H1 (cell line): ENCODE measurements at places on chromosomes 11 and 22. TPM values are rescaled to one million over a fixed set of nuclear protein-coding genes. Genes with fewer than 3 reads are reported as not detected.

TNNT3 gene
- not detected in 2 replicates for total RNA-seq

ABCG4 gene
- 2.3 and 2.9 TPM in 2 replicates for total RNA-seq

CBLIF gene
- not detected in 2 replicates for total RNA-seq

IL18 gene
- total RNA-seq, result 0.84 and 1.1 TPM in 2 replicates

C22orf31 gene
- not detected in 2 replicates for total RNA-seq

LRRC4C gene
- total RNA-seq, result 1.9 and 2.2 TPM in 2 replicates

BAIAP2L2 gene
- total RNA-seq, result 5.4 and 7.2 TPM in 2 replicates

NEFH gene
- total RNA-seq, result 2.0 and 2.3 TPM in 2 replicates

MUC5AC gene
- total RNA-seq, result not detected in 2 replicates

TPBGL gene
- total RNA-seq, result 0.25 and 0.37 TPM in 2 replicates

TRIM66 gene
- 3.0 and 3.1 TPM in 2 replicates for total RNA-seq

TUG1 gene
- total RNA-seq, result 106 and 119 TPM in 2 replicates

C11orf86 gene
- 0.91 and 1.2 TPM in 2 replicates for total RNA-seq

DNA sequence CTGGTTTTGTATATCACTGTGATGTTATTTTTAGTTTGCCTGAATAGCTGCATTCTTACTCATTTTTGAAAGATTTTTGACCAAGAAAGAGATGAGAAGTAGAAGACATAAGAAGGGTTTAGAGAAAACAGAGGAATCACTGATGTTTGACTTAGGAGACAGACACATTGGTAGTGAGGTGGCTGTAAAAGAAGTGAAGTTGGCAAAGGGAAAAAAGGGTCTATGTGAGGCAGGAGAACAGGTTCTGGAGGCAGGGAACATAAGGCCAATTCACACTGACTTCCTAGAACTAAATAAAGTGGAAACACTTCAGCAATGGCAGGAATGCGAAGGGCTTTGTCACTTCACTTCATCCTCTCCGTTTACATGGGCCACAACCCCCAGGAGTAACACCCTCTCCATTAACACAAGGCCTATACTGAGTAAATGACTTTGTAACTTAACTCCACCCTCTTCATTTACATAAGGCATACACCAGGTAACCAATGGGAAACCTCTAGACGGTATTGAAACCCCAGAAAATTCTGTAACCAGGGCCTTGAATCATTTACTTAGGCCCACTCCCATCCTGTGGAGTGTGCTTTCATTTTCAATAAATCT is 36.5 kb downstream of the CTSC start:
- no peak for DNase-seq

- DNase-seq, result no peak
These were observed 3.3 kb upstream of the EPS8L2 start for GRCh38 chr11:702462-703461.

GRCh38 chr11:122146475-122146874 is 30.5 kb upstream of the BLID start:
- DNase-seq, result no peak

- DNase-seq, result no peak
These were observed 206.9 kb downstream of the CADM1 start for GRCh38 chr11:115297330-115297729.

GRCh38 chr11:26558190-26558589 is 13.9 kb downstream of the MUC15 start:
- DNase-seq, result no peak

DNA sequence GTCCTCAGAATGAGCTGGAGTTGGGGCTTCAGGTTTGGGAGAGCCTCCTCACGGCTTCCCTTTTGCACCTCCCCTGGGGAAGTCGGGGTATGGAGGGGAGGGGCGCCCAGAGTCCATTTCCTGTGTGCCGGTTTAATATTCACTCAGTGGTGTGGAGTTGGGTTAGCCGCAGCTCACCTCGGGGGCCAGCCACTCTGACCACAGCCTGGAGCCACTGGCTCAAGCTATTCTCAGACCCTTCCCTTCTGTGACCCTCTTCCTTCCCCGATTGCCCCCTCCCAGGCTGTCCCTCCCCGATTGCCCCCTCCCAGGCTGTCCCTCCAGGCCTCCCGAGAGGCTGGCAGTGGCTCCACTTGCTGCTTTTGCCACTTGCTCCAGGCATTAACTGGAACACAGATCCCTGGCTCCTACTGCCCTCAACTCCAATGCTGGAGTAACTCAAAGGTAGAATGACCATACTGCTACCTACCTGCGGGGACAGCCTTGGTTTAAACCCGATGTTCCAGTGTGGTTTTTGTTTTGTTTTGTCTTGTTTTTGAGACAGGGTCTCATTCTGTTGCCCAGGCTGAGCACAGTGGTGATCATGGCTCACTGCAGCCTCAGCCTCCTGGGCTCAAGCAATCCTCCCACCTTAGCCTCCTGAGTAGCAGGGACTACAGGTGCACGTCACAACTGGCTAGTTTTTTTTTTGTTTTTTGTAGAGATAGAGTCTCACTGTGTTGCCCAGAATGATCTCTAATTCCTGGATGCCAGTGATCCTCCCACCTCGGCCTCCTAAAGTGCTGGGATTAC is 29.3 kb downstream of the RPUSD4 start:
- DNase-seq, result no peak

DNA sequence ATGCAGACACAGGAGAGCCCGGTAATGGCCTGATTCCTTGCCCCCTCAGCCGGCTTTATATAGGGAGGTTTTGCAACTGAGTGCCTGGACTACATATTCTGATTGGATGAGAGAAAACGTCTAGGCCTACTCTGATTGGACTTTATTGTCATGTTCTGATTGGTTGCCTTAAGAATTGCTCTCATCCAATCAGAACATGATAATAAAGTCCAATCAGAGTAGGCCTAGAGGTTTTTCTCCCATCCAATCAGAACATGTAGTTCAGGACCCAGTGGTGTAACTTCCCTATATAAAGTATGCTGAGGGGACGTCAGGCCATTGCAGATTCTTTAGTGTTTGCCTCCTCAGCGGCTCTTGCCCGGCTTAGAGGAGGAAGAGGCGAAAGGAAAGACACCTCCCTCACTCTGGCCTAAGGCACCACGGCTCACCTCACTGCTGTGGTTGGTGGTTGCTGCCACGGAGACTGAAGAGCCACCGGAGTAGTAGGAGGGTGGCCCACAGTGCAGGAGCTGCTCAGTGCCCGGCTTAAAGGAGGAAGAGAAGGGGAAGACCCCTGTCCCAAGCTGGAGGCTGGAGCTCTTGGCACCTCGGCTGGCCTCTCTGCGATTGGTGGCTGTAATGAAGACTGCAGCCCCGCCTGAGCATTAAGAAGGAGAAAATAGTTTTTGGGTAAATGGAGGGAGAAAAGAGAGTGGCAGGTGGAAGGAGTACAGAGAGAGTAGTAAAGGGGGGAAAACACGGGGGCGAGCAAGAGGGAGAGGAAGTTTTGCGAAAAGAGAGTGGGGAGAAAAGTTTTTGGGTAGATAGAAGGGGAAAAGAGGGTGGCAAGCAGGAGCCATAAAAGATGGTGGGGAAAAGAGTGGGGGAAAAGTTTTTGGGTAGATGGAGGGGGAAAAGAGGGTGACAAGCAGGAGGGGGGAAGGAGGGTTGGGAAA is 116.7 kb upstream of the SERPIND1 start:
- peak; percentile 16 for DNase-seq

- no peak for DNase-seq
These were observed 26.0 kb downstream of the CHEK2 start for GRCh38 chr22:28715611-28716010.

DNA sequence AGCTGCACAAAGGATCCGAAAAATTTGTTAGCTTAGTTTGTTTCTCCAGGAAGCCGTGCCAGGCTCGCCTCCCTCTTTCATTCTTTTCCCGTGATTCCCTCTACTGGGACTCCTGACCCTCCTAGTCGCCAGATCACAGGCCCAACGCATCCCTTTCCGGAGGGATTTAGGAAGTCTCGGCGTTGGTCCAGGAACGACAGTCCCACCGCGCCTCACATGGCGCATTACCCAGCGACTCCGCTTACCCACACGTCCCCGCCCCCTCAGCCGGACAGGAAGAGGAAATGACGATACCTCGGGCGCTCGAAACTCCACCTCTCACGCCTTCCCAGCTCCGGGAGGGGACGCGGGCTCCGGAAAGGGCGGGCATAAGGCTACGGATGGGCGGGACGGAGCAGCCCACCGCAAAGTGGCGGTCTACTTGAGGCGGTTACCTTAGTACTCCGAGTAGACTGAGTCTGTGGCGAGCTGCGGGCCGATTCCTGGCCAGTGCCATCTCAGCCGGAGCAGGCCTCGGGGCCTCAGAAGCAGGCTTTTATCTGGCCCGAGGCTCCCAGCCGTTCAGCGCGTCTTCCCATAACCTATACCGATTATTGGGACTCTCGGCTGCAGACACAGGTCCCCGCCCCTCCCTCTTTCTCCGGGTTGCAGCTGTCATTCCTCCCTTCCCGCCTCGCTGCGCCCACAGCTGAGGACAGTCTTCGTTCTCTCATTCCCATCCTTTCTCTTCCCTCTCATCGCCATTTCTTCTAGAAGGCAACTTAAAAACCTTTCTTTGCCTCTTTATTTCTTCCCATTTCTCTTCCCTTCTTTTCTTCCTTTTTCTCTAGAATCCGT is at the start of gene CCDC15:
Gene CCDC15 (plus strand): TSS at position 450 of the 837 bp plus-strand sequence. CDS start 531 bp downstream, outside the sequence.
- peak; percentile 93 for DNase-seq

DNA sequence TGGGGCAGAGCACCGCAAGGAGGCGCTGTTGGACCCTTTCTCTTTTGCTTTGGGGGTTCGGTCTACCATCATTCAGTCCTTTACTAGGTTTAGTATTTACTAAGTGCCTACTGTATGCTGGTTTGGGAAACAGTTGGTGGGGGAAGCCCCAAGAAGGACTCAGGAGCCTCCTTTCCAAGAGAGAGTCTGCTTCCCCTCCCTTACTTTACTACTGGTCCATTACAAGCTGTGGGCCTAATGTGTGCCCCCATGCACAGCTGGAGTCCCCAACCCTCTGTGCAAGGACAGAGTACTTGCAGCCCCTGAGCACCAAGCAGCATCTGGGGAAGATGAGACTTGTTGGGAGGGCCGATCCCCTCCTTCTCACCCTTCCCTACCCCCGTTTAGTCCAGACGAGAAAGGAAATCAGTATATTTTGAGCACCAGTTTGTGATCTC is 876 bp upstream of the UBE2L6 start:
- peak; percentile 97 for DNase-seq

DNA sequence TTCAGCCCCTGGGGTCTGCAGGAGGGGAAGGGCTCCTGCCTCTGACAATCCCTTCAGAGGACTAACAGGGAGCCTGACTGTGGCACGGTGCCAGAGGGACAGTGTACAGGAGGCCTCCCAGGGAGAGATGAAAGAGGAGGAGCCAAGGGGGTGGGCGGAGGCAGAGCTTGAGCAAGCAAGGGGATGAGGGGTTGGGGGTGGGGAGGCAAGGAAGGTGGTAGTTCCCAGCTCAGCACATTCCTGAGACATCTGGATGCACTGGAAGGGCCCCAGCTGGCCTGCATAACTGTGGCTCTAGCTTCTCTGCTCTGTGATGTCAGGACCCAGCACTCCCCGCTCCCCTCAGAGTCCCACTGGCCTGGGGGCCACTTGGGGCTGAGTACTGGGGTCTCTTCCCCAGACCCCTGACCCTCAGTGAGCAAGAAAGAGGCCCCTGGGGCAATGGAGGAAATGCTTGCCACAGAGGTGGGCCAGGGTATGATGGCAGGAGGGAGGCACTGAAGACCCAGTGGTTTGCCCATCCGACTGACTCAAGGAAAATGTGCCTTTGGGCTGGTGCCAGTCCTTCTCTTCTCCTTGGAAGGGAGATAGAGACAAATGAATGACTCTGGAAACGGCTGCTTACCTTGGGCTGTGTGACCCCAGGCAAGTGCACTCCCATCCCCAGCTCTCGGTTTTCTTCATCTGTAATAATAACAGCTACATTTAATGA is 13.3 kb downstream of the CREB3L1 start:
- peak; percentile 84 for DNase-seq

DNA sequence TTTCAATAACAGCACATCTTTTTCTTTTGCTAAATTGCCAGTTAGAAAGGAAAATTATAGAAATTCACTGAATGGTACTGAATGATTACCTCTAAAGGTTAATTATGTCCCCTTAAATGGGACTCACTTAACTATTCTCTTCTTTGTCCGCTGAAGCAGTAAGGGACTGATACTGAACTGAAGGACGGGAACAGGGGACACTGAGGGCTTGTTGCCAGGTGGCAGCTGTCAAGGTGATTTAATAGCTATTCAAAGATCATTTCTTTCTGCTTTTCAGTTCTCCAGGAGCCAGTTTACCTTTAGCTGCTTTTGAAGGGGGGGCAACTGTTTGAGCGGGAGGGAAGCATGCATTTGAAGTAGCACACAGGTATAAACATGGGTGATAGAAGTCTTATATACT is 325.4 kb upstream of the CCDC90B start:
- no peak for DNase-seq

DNA sequence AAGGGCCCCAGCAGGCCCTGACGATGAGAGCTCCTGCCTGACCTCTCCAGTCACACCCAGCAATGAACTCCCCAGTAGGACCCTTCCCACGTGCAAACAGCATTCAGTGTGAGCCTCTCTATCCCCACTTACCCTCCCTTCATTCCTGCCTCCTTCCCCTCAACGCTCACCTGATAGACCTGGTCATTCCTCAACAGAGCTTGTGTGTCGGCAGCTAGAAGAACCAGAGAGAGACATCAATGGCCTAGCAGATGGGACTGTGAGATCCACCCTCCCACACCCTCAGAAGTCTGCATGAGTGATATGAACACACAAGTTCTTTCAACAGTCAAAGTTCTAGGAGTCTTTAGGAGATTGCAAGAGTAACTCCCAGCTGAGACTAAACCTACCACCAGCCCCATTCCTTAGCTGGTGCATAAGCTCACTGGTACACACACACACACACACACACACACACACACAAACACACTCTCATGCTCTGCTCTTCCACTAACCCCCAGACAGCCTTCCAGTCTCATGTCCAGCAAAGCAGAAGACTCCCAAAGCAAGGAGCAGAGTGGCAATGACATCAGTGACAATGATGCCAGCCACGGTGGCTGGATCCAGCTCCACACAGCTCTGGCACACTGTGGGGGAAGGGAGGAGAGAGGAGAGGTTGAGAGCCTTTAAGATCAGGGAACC is 3.1 kb downstream of the CD3D start:
- DNase-seq, result no peak

GRCh38 chr11:125235071-125235471 is 70.5 kb downstream of the PKNOX2 start:
- DNase-seq, result no peak
